Stimulated activated CD4-positive, alpha-beta T cell treated with anti-CD3 and anti-CD28 coated beads, Interleukin-1b, Interleukin-23, amount 100 ng/mL, for 48 hours (primary cell): ENCODE measurements at places on chromosomes 4 and X.

DNA sequence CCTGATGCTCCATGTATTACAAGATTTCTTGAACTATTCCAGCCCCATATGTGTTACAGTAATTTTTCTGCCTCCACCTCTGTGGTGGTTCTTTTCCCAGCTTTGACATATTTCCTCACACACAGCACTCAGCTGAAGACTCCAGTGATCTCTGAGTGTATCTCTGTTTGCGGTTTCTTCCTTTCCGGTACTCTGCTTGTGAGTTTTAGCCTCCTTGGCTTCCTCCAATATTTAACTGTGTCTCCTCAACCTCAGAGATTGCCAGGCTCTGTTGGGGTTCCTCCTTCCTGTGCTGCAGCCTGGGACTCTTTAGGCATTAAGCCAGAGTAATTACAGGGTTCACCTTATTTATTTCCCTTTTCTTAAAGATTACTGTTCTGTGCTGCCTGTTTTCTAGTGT lies 73.2 kb downstream of the NFKB1 start:
- no peak for DNase-seq

DNA sequence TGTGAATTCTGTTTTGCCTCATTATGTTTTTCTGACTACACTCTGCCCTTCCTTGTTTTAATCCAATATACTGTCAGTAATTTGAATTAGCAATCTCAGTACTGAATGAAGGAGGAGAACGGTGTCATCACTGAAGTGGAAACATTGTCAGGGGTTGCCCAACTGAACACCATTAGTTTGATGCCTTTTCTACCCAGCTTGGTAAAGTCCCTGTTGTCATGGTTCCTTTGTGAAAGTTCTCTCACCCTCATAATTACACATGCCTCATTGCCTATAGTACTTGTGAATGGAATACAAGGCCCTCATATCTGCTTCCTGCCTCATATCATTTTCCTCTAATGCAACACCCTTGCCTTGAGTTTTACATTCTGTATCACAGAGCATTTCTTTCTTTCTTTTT lies 76.9 kb downstream of the RRAGB start:
- DNase-seq, result peak; percentile 8

GRCh38 chrX:97026406-97026805 lies 142.7 kb downstream of the RPA4 start:
- no peak for DNase-seq

- peak; percentile 84 for DNase-seq
These were observed at the start of gene ATP11C for GRCh38 chrX:139932901-139933796. TSS of gene ATP11C (minus strand) at chrX:139933053. CDS start at chrX:139932042, 1,011 bp downstream.

- DNase-seq, result no peak
These were observed 638.9 kb upstream of the AGA start for GRCh38 chr4:178081176-178081575.

DNA sequence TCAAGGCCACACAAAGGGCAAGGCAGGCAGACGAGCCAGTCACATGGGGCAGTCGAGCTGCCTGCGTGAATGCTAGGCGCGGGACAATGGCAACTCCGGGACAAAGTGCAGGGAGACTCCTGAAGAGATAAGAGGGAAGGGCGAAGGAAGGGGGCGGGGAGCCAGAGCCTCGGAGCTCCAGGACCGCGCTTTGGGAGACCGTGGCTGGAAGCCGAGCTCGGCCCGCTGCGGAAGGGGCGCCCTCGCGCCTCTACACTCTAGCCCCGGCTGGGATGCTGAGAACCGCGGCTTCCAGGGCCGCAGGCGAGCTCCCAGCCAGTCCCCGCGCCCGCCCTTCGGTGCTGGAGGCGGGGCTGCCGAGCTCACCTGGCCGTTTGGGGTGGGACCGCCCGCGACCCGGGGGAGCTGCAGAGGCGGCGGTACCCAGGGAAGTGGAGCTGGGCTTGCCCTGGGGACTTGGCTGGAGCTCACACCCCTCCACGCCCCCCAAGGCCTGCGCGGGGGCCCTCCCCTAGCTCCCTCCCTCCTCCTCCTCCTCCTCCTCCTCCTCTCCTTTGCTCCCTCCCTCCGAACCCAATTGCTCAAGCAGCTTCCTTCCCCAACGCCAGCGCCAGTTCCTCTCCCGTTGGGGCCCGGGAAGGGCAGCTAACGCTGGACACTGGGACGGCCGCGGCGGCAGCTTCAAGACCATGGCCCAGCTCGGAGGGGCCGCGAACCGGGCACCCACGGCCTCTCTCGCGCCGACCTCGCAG lies at the start of gene SOWAHD:
Gene SOWAHD, plus strand, starts transcription at position 610 of the 752 bp plus-strand sequence. Its CDS starts 80 bp downstream, at position 690.
- DNase-seq, result no peak

GRCh38 chrX:96774116-96774515 lies 89.5 kb downstream of the DIAPH2 start:
- DNase-seq, result no peak

DNA sequence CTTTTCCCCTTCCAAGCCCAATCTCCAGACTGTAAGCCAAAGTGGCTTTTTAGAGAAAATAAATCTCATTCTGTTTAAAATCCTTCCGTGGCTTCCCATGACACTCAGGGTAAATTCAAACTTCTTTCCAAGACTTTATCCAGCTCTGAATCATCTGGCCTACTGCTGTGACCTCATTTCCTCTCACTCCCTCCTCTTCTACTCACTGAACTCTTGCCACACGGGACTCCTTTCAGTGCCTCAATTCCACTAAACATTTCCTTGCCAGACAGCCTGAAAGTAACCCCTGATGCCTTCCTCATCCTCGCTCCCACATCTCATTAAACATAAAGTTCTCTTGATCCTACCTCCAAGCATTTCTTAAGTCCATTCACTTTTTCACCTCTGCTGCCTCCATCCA lies 27.8 kb upstream of the RNF128 start:
- no peak for DNase-seq

DNA sequence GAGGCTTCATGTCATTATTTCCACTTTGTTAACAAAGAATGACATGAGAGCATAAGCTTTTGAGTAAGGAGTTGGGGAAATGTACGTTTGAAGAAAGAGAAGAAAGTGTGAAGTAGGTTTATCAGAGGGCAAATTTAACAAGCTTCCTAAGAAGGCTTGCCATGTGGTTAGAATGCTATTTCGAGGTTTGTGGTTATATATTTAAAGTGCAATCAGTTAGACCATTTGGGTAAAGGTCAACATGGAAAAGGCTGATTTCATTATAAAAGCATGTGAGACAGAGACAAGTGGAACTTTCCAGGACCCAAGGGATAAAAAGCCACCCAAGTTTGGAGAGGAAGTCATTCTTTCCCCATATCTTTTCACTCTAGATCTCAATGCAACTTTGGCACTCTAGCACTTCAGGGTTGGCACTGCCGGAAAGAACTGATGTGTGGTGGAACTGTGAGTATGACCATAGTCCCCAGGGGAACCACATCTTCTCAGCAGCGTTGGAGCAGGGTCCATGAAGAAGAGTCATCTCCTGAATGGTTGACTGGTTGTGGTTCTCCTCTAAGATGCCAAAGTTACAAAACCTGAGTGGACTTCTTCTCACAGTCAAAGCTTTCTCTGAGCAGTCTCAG lies 529.9 kb downstream of the MID1IP1 start:
- DNase-seq, result peak; percentile 69

DNA sequence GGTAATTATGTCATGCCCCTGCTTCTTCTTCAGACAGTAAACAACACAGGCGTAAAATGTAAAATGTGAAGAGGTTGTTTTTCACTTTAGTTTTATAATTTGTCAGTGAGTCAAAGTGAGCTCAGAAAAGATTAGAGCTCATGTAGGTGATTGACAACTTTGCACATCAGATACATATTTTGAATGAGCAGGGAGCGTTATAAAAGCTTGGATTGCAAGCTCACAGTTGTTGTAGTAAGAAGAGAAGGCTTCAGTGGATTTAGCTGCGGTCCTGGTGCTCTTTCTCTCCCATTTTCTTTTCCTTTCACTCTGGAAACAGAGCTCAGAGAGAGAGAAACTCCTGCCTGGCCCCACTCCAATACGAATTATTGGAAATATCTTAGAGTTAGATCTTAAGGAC lies 26.4 kb downstream of the MTMR1 start:
- no peak for DNase-seq

DNA sequence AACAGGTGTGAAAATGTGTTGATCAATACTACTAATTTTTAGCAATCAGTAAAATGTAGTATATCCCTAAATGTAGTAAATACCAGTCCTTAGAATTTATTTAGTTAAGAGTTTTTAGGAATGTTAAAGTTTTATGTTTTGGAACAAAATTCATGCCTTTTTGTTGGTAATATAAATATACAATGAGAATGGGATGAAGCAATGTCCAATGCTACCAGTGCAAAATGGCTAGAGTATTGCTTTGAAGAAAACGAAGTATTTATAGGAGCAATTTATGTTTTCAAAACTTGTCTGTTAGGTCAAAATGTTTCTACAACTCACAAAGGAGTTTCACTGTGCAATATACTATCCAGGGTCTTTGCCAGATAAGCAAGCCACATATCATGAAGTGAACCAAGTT lies 851.5 kb downstream of the PCDH18 start:
- DNase-seq, result no peak
